DMS79 (cell line): ENCODE measurements at places on chromosomes 7 and 10.
A peak's percentile ranks its signal among the peaks of the same experiment; 100 is the strongest.

DNA sequence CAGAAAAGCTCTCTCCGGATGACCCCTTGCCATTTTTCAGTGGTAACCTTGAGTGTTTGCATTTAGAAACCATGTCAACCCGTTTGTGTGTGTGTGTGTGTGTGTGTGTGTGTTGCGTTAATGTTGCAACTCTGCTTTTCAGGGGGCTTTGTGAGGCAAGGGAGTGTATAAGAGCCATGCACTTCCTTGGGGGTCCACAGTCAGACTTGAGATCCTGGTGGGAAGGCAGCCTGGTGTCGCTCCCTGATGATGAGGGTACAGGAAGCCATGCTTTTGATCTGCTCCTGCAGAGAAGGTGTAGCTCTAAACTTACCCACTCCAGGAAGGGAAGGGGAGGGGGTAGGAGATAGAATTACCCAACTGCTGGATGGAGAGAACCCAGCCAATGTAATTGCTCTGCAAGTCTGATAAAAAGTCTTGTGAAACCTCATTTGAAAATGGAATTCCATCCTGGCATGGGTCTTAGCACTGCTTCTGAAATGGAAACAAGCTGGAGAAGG is 10.7 kb downstream of the GRK5 start:
- DNase-seq: no peak

- peak; percentile 68 for DNase-seq
Observed at GRCh38 chr7:158285383-158285770, 302.2 kb downstream of the PTPRN2 start.

DNA sequence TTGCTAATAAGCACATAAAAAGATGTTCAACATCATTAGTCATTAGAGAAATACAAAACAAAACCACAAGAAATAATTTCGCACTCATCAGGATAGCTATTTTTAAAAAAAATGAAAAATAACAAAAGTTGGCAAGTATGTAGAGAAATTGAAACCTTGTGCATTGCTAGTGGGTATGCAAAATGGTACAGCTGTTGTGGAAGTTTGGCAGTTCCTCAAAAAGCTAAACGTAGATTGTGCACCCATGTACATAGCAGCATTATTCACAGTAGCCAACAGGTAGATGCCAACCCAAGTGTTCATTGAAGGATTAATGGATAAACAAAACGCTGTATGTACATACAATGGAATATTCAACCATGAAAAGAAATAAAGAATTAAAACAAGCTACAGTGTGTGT is 35.3 kb upstream of the STARD3NL start:
- DNase-seq: no peak

- no peak for DNase-seq
Observed at GRCh38 chr7:98474558-98474957, 73.7 kb upstream of the BAIAP2L1 start.

GRCh38 chr7:7595451-7595850 is 28.8 kb downstream of the MIOS start:
- no peak for DNase-seq

GRCh38 chr7:151139791-151140190 is 27.7 kb downstream of the GBX1 start:
- no peak for DNase-seq

GRCh38 chr7:150715738-150716137 is 675 bp upstream of the GIMAP1 start:
- no peak for DNase-seq

GRCh38 chr7:7913504-7913903 is 55.1 kb upstream of the GLCCI1 start:
- no peak for DNase-seq

GRCh38 chr7:139456511-139456910 is 27.0 kb downstream of the KLRG2 start:
- DNase-seq: no peak

- no peak for DNase-seq
Observed at GRCh38 chr10:79488336-79488735, 24.0 kb upstream of the EIF5AL1 start.

- DNase-seq: no peak
Observed at GRCh38 chr7:129465080-129465479, 30.8 kb downstream of the STRIP2 start.

- no peak for DNase-seq
Observed at GRCh38 chr10:408236-408635, 273.0 kb downstream of the ZMYND11 start.

DNA sequence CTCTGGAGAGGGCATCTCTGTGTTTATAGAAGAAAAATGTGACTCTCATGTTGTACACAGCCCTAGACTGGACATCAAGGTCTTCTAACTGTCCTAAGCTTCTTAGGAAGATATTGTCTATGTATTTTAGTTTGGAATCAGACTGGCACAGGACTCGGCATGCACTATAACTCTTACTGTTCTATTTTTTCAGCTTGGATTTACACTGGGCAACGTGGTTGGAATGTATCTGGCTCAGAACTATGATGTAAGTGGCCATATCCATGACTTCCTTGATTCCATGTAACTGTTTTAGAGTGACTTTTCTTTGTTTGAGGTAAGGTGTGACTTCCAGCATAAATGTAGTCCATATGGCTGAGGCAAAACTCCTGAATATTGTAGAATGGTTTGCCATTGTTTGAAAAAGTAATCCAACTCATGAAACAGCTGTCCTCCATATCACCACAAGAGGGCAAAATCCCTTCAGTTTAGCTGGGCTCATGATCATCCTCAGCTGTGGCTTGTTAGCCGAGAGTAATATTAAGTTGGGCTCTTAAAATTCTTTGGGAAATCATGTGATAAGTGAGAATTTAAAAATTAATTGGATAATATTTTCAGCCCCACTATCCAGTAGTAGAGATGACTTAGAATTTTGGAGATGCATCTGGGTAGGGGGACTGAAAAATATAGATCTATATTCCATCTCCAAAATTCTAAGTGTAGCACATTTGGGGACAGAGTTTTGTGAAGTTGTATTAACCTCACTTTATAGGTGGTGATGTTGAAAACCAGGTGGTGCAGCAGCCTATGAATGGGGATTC is 10.4 kb downstream of the STMP1 start:
- peak; percentile 9 for DNase-seq

- no peak for DNase-seq
Observed at GRCh38 chr10:133012573-133013359, 70.4 kb upstream of the CFAP46 start.

DNA sequence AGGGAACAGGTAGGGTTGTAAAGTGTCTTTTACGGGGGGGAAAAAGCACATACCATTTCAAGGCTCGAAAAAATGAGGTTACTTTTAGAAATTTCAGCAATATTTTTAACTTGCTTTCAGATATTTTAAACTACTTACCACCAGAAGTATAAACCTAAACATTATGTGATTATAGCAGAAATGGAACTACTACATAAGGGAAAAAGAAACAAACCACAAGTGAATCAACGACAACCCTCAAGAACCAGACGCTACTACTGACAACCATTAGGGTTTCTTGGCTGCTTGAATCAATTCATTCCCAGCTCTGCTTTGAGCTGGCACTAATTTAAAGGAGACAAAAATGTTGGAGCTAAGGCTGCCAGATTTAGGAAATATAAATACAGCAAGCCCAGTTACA is 80.1 kb downstream of the ZFAND4 start:
- DNase-seq: no peak
